ENCODE measurements at places on chromosomes 13 and 19.

GRCh38 chr13:60267498-60268202 lies 103.9 kb upstream of the DIAPH3 start:
- no peak for DNase-seq

DNA sequence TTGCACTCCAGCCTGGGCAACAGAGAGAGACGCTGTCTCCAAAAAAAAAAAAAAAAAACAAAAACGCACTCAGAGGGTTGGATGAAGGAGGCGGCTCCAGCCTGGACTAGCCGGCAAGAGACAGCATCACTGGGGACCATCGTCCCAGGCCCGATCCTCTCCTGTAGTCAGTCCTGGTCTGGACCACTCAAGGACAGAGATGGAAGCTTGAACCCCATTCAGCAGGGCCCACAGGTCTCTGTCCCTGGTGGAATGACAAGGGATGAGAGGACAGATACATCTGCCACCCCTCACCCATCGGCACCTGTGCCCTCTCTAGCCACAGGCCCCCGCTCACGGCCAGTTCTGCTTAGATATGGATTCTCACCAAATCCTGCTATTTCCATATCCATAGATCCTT lies 14.0 kb downstream of the ADGRE5 start:
- DNase-seq: no peak

DNA sequence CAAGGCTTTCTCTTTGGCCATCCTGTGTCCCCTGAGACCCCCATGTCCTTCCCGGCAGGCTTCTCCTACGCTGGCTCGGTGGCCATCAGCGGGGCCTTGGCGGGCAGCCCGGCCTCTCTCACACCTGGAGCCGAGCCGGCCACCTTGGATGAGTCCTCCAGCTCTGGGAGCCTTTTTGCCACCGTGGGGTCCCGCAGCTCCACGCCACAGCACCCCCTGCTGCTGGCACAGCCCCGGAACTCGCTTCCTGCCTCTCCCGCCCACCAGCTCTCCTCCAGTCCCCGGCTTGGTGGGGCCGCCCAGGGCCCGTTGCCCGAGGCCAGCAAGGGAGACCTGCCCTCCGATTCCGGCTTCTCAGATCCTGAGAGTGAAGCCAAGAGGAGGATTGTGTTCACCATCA lies 14.2 kb downstream of the PLEKHJ1 start:
- no peak for DNase-seq

GRCh38 chr19:47390533-47391488 lies 28.5 kb downstream of the MEIS3 start:
- no peak for DNase-seq

DNA sequence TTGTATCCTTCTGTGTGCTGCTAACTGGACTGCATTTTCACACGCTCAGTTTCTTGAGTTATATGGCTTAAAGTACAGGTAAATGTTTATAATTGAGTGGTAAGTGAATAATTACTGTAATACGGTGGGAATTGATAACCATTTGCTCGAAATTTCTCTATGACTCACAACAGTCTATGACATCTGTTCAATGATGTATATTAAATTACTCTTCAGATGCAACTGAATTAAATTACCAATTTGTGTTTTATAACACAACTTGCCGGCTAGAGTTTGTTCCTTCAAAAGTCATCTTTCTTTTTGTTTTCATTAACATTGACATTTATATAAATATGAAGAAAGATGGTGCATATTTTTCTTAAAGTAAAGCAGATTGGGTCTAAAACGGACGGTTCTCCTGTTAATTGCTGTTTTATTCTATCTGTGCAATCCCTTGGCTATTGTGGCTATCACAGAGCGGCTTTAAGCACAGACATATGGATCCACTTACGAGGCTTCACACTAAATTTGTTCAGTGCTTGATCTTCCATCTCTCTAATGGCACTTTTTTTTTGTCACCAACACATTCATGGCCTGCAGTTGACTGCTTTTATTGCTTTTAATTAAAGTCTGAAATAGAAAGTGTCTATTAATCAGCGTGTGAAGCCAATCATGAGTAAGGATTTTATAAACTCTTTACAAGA lies 1291.6 kb upstream of the SLC10A2 start:
- no peak for DNase-seq

GRCh38 chr13:102580552-102581169 lies 16.1 kb upstream of the TPP2 start:
- no peak for DNase-seq

DNA sequence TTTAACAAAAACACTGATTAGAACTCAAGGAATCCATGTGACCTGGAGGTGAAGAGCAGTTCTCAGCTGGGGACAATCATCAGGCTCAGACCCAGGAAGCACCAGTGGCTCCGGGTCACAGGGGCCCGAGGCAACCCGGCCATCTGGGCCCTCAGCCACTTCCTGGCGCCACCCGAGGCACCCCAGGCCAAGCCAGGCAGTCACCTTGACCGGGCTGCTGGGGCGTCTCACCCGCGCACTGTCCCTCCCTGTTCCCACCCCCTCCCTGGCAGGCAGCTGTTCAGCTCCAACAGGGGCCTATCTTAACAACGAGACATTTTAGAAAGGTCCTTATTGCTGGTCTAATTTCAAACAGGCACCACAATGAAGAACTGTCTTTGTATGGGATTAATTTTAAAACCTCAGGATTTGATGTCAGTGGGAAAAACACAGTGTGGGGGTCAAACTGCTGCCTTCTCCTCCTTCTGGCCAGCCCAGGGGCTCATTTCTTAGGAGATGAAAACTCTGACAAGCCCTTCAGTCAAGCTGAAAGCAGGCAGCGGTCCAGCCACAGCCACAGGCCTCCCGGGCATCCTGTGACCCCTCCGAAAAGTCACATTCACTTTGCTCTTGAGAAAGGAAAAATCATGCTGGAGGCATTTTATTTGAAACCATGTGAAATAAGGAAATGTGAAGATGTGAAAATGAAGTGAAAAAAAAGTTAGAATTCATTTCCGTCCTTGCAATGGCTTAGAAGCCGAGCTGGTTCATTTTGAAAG lies 83.3 kb downstream of the KCTD15 start:
- no peak for DNase-seq

GRCh38 chr13:99120751-99121150 lies 79.9 kb upstream of the UBAC2 start:
- no peak for DNase-seq

GRCh38 chr13:97491452-97491851 lies 57.5 kb downstream of the RAP2A start:
- DNase-seq: no peak

- DNase-seq: no peak
Observed at GRCh38 chr19:21835429-21835809, 563 bp downstream of the ZNF43 start.

- DNase-seq: no peak
Observed at GRCh38 chr19:5120833-5121232, 151.9 kb downstream of the KDM4B start.

DNA sequence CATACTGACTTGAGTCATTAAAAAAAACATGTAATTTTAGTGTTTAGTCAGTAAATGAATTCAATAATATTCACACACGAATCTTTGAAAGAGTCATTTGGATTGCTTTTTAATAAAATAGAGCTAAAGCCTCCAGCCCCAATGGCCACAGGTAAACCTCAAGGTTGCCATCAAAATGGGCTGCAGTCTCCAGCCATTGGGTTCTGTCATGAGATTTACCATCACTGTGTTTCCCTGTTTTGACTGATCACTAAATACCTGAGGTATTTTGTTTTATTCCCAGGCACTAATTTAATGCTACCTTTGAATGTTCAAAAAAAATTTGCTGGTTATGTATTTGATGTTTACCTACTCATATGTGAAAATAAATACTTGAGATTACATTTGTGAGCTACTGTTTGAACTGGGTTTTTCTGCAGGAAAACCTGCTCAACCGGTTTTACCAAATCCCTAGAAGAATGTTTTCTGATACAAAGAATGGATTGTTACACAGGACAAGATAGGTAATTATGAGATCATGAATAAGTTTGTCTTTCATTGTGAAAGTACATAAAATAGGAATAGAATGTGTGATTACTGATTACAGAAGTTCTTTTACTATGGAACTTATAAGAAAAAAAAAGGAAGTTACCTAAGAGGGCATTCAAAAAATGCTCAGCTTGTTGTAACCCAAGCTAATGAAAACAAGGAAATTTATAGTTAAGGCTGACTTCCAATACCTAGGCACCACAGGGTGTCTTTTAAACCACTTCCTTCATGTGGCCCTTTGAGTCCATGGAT lies 391.3 kb downstream of the EFNB2 start:
- DNase-seq: no peak

GRCh38 chr13:47218611-47219010 lies 321.8 kb upstream of the HTR2A start:
- no peak for DNase-seq

- no peak for DNase-seq
Observed at GRCh38 chr19:6042776-6043726, 65.1 kb upstream of the RANBP3 start.

DNA sequence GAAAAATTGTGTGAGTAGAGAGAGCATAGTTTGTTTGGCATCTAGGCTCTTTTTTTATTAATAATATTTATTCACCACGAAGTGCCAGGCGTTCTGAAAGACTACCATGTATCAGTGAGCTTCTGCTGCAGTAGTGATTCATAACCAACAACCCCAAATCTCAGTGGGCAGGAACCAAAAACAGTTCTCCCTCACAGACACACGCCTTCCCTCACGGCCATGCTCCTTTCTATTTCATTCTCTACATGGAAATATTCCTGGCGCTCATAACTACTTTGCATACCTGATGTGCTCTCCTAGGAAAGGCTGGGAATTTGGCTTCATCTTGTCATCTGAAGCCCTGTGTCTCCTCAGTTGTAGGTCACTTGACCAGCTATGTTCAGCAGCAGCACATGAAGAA lies 26.6 kb upstream of the AMER2 start:
- DNase-seq: no peak

- no peak for DNase-seq
Observed at GRCh38 chr19:38736036-38736412, 8.2 kb downstream of the CAPN12 start.

DNA sequence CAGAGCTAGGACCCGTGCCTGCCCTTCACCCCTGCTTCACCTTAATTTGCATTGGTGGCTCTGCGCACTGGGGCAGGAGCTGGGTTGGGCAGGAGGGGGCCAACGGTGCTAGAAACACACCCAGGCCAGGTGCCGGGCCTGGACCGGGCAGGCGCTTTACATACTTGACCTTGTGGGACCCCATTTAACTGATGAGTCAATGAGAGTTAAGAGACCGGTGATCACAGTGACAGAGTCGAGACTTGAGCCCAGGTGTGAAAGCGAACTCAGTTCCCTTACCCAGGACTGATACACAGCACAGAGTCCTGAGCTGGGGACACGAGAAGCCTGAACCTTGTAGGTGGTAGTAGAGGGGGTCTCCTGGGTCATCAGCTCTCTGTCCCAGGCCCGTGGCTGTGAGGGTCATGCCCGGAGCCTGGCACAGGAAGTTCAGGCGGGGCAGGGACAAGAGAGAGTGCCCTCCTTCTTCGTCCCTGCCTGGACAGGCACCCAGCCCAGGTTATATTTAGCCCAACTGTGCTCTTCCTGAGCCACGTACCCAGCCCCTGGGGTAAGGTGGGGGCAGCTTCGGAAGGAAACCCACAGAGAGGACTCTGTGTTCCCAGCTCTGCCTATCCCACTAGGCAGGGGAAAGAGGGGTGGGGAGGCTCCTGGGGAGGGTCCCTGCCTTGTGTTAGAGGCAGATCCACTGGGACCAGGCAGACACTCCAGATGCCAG lies 1.9 kb downstream of the PRX start:
- no peak for DNase-seq

- DNase-seq: no peak
Observed at GRCh38 chr13:33577007-33577406, 240.9 kb upstream of the RFC3 start.

DNA sequence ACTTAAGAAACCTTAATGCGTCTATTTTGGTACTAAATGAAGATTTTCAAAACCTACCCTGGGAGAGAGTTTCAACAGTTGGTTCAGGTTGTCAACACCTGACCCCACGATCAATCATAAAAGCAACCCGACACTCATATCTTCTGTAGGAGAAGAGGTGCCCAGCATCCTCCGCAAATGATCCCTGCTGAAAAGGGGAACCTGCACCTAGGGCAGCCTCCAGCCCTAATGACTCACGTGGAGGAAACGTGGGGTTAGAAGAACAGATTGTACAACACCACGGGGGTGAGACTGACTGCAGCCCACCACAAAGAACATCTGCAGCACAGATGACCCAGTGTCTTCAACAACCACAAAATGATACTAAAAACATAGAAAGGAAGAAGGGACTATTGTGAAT lies 116.3 kb downstream of the RAB20 start:
- DNase-seq: no peak

GRCh38 chr19:45547965-45548609 lies 36.5 kb downstream of the OPA3 start:
- DNase-seq: no peak

DNA sequence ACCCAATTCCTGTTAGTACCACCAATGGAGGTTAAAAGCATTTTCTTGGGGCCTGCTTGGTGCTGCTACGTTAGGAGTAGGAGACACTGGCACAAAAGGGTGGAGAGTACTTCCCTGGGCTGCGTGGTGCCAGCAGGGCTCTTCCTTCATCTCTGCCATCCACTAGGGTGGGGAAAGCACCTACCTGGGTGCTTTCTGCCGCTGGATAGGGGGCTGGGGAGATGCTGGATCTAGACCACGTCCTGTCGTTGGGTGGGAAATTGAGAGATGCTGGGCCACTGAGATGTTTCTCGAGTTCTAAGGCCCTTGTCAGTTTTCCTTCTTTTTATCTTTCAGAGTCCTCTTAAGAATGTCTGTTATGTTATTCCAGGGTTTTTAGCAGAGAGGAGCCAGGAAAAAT lies 6.7 kb upstream of the FCGBP start:
- no peak for DNase-seq

- no peak for DNase-seq
Observed at GRCh38 chr13:43545317-43545874, 241.4 kb downstream of the ENOX1 start.

DNA sequence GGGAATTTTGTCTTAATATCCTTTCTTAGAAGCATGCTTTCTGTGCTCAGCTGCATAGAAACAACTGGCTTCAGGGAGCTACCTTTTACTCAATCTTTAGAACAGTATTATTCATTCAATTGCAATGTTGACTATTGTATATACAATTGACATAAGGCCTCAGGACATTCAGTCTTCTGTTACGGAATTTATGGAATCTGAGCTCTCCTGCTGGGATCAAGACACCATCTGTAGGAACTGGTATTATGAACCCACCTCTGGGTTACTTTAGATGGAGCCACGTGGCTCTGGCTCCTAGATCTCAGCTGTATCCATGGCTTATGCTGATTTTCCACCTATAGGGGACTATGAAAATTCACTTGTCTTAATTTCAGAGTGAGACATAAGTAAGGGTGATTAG lies 716.2 kb upstream of the GPC6 start:
- no peak for DNase-seq

DNA sequence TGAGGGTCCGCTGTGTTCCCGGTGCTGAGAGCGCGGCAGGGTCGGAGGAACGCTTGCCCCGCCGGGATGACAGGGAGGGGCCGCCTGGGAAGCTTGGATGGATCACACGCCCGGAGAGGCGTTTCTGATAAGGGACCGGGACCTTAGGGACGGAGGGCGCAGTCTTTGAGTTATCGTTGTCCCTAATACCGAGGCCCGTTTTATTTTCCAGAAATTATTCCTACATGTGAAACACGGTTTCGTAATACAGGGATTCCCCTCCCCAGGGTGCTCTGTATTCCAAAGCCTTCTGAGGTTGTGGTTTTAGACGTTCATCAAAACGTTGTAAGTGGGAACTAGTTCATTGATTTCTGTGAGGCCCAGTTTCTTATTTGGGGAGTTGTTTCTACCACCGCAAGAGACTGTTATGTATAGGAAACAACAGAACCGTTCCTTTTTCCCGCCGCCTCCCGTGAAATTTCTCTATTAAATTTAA lies 752 bp downstream of the PDCD5 start:
- no peak for DNase-seq

- no peak for DNase-seq
Observed at GRCh38 chr13:48242677-48243076, 9.7 kb downstream of the ITM2B start.

- no peak for DNase-seq
Observed at GRCh38 chr19:48859711-48860572, 8.5 kb downstream of the PLEKHA4 start.

Measured in GM12878 (cell line).